ENCODE measurements at places on chromosomes 2 and 18. TPM values are rescaled to one million over a fixed set of nuclear protein-coding genes. Genes with fewer than 3 reads are reported as not detected.
A peak's percentile ranks its signal among the peaks of the same experiment; 100 is the strongest.

DNA sequence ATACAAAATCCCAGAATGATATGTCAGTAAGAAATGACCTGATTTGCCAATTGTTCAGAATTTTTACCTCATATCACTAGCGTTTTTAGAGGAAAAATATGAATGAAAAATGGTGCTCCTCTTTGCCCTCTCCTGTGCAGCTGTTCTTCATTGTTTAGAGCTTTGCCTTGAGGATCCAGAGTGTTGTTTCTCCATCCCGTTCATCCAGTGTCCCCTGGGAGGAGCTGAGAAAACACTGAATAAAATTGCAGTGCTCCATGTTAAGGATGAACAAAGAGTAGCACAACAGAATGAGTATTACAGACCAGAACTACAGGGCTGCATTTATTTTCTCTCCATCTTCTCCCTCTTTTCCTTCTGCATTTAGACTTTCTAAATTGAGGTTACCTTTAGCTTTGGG is 133.1 kb downstream of the ADCYAP1 start:
- no peak for DNase-seq

DNA sequence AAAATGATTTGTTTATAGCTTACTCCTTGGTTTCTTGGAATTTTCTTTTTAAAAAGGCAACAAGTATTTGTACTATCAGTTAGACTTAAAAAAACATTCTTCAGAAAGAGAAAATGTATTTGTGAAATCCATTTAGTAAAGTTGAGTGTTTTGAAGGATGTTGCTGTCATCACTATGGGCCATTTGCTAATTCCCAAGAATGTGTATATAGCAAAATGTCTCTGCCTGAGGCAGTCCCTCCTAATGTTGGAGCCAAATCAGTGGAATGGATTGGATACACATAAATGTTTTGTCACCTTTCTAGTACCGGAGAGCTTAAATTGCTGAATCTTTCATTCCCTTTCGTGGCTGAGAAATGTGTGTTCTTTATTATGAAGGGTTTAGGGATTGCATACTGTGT is 890.2 kb upstream of the ZEB2 start:
- DNase-seq = no peak

- DNase-seq = peak; percentile 89
These were observed 45.0 kb upstream of the ALPP start for GRCh38 chr2:232333361-232334135.

DNA sequence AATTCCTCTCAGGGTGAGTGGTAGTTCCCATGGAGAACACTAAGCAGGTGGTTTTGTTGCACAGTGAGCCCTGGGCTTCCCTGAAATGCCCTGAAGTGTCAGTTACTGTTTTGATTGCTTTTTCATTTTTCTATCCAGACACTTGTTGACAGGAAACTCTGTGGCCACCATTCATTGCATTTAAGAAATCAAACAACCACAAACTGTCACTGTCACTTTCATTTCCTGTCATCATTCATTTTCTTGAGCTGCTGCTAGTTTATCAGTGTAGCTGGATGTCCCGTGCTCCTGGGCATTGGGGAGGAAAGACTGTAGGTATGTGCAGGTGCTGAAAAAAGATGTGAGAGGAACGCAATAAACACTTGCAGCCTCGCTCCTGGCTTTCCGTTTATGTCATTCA is 891.6 kb upstream of the ZEB2 start:
- DNase-seq = no peak

- no peak for DNase-seq
These were observed 112.0 kb downstream of the ACTR3 start for GRCh38 chr2:114001937-114002336.

DNA sequence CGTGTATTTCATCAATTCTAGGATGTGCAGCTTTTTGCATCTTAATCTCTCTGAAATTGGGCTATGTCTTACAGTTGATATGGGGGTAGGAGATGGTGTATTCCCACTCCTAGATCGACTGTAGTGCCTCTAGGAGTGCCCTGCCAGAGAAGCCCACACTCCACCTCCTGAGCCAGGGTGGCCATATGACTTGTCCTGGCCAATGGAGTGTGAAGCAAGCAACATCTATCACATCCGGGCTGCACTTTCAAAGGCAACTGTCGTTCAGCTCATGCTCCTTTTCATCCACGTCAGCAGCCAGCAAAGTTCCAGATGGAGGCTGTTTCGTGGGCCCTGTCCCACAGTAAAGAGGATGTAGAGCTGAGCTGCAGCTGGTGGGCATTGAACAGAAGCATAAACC is 149.4 kb upstream of the SLC1A4 start:
- no peak for DNase-seq

DNA sequence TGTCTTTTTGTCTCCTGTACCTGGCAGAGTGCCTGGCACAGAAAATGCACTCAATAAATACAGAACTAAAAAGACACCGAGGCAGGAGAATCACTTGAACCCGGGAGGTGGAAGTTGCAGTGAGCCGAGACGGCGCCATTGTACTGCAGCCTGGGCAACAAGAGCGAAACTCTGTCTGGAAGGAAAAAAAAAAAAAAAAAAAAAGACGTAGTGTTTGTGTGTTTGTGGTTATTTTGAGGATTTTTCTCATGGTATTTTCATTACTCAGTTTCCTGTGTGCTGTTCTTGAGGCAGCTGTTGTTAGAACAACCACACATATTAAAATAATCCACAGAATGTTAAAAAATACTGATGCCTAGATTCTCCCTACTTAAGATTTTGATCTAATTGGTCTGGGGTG is 519.2 kb upstream of the SPHKAP start:
- DNase-seq = no peak

DNA sequence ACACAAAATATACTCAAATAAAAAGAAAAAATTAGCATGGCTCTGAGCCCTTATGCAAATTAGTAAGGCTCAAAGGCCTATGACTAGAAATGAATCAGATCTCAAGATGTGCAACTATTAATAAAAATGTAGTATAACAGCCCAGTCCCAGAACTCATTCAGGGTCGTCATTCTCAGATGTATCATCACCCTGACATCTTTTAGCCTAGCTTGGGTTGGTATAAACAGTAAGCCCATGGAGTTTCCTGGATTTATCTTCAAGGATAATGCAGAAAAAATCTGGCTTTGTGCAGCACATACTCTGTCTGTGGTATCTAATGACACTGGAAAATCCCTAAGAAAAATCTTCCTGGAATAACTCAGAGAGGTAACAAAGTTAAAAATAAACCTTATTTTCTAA is 239.3 kb downstream of the ZNF385B start:
- DNase-seq = peak; percentile 26

GRCh38 chr2:126662621-126663020 is 6.7 kb downstream of the GYPC start:
- no peak for DNase-seq

DNA sequence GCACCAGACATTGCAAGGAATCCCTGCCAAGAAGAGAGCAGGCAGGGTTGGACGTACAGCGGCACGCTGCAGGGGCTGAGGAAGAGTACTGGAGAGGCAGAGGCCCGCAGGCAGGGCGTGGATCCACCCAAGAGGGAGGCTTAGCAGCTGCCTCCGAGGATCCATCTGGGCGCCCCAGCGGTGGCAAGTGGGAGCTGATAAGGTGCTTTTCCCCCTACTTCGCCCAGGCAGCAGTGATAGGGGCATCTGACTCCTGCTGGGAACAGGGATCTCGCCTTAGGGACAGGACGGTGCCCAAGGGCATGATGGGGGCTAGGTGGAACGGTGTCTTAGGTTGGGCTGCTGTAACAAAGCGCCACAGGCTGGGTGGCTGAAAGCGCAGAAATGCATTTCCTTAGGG is 67.4 kb upstream of the HS6ST1 start:
- peak; percentile 49 for DNase-seq

- DNase-seq = no peak
These were observed 13.4 kb downstream of the BCL11A start for GRCh38 chr2:60540074-60540473.

DNA sequence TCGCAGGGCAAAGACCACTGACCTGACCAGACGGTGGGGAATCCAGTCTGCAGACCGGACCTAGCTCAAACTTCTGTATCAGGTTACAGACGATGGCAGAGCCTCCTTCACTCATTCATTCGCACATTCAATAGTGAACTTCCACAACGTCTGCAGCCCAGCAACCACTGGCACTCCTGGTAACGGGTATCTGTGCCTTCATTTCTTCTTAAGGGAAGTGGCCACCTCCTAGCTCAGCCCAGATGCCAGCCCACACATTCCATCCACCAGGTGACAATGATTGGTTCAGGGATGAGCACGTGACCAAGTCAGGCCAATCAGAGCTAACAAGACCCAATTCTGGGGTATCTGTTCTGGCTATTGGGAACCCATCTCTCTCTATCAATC is 15.9 kb upstream of the ARMC9 start:
- peak; percentile 25 for DNase-seq

DNA sequence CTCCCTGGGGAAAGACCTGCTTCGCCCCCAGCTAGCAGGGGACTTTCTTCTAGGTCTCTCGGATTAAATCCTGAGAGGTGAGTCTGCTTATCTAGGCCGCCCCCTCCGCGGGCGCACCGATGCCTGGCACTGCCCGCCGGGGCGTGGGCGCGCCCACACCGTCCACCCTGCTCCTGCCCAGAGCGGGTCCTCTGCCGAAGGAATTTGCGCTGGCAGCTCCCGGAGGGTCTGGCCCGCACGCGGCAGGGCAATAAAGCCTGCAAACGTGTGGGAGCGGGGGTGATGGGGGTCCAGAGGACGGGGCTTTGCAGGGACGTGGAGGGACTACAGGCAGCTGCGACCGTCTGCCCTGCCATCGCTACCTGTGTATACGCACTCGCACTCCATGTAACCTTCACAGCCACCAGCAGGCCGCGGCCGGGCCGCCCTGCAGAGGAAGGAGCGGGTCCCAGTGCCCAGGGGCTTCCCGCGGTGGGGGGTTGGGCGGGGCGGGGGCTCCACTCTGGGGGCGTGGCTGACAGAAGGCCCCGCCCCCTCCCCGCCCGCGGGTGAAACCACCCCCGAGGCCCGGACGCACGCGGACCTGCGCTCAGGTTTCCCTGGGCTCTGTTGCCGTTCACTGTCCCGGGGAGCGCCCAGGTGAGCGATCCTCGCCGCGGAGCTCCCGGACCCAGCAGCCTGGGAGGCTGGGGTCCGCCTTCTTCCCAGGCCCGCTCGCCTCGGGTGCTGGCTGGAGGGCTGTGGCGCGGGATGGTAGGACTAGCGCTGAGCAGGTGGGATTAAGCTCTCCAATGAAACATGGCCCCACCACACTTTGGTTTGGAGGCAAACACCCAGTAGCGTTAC is 174.5 kb upstream of the HS6ST1 start:
- DNase-seq = peak; percentile 64

DNA sequence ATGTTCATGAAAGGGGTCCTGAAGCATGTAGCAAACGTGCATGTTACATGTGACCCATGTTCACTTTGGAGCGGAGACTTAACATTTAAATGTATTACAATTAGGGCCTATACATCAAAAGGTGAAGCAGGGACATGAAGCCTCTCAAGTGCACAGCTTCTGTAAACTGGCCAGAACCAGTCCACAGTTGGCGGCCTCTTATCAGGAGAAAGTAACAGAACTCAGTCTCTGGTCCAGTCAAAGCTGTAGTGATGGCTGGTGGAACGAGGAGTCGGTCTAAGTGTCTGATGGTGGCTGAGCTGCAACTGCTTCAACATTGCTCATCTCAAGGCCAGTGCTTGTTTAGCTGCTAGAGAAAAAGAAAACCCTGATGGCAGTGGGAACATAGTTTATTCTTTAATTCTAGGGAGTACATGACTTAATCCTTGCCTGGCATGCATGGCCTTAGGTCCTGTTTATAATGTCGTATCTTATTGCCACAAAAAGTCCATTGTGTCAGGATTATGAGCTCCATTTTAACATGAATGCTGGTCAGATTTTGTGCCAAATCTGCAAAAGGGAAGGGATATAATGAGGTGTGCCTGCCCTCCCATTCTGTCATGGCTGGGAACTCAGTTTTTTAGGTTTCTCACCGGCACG is 22.2 kb upstream of the YES1 start:
- no peak for DNase-seq

- DNase-seq = no peak
These were observed 133.2 kb downstream of the NAPG start for GRCh38 chr18:10659000-10659399.

DNA sequence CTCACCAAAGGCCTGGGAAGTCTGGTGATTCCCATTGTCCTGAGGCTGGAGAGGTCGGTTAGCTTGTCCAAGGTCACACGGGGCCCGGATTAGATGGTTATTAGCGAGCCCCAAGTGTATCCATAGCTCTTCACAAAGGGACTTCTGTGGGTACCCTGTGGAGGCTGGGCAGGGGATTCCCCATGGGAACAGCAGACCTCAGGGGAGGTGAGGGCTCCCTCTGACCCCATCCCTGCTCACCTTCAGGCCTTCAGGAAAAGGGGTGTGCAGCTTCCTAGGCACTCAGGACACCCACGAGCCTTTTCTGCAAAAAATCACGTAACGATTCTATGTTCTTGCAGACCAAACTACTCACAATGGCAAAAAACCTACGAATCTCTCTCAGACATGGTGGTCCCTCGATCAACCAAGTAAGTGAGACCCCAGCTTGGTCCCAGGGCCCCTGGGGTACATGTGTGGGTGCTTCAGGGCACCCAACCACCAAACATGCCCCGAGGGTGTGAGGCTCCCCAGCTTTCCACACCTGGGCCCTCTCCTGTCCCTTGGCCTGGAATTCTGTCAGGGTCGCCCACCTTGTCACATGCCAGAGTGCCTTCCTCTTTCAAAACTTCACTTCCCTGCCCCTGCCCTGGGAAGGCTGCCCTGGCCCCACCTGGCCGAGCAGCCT is 40.3 kb downstream of the PDIA6 start:
- DNase-seq = peak; percentile 82

DNA sequence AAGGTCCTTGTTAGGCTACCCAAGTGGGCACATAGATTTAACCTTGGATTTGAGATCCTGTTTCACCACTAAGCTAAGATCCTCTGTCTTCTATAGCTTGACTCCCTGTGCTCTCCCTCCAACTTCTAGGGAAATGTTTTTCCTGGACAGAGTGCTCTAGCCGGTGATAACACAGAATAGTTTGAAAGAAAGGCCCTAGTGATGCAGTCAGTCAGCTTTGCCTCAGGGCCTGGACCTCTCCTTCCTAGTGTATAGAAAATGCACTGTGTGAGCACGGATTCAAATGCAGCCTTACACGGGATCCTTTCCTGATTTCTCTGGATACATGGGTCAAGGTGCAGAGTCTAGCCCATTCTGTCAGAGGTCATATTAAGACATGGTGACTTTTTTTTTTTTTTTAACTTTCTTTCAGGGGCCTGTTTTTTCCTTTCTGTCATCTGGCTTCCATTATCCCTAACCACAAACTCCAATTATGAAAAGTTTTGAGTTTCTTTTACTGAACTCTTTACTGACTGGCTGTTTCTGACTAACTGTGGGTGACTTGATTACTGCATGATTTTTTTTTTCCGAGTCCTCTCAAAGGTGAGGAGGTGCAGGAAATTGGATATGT is 122.6 kb downstream of the LRP1B start:
- DNase-seq = no peak

CFAP65 gene
- total RNA-seq = not detected

SAG gene
- not detected for total RNA-seq

MYO5B gene
- 0.36 TPM for total RNA-seq

TRABD2A gene
- total RNA-seq = 3.5 TPM

BARD1 gene
- 18.5 TPM for total RNA-seq

RAD51AP2 gene
- total RNA-seq = not detected

ACVR1C gene
- total RNA-seq = 0.36 TPM
